Muscle of leg (tissue), 16 donors: ENCODE measurements at places on chromosomes 6 and 20.

DNA sequence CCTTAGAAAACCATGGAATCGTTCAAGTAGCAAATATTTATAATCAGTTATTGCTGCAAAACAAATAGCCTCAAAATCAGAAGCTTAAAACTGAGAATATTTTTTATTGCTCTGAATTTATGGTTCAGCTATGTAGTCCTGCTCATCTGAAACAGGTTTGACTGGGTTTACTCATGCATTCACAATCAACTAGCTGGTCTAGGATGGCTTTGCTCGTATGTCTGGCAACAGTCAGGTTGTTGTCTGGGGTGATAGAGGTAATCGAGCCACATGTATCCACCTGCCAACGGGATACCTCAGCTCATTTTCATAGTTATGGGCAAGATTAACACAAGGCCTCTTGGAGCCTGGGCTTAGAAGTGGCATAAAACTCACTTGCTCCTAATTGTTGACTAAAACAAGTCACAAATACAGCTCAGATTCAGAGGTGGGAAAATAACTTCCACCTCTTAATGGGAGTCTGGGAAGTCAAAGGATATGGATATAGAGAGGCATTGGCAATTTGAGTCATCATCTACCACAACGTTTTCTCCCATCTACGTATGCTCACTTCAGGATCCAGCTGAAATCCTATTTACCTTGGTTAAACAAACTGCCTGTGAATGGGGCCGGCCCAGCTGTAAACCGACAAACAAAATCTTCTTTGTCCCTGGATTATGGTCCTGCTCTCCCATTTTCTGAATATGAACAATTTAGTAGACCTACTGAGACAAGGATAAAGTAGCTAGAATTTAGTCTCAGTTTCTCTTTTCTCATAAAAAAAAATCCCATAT lies 54.5 kb upstream of the TENT5A start:
- no peak for DNase-seq

- DNase-seq, result peak; percentile 57
Observed at GRCh38 chr6:70706491-70707123, 38.9 kb downstream of the SMAP1 start.

DNA sequence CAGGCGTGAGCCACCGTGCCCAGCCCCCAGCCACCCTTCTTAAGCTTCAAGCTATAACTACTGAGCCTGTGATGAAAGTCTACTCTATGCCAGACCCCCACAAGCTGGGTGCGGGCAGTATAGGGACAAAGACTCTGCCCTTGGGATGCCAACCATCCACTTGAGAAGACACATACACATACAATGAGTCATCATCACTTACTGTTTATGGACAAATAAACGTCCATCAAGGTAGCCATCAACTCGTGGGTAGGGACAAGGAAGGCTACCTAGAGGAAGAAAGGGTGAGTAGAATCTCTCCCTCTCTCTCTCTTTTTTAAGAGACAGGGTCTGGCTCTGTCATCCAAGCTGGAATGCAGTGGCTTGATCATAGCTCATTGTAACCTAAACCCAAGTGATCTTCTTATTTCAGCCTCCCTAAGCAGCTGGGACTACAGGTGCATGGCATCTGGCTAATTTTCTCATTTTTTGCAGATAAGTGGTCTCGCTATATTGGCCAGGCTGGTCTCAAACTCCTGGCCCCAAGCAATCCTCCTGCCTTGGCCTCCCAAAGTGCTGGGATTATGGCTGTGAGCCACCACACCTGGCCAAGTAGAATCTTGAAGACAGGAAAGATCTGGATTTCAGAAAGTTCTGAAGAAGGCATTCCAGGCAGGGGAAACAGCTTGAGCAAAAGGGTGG lies 2.6 kb upstream of the TP53INP2 start:
- no peak for DNase-seq

DNA sequence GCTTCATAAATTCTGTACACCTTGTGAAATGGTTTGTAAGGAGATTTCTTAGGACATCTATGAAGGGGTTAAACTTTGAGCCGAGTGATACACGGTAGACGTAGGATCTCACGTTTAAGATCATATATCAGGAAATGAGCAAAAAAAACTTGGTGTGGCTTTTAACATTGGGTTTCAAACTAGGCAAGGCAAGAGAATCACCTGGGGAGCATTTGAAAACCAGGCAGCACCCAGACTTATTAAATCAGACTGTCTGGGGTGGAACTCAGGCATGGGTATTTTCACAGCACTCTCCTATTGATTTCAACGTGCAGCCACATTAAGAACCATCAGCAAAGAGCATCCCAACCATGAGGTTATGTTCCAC lies 26.4 kb downstream of the LY86 start:
- no peak for DNase-seq

DNA sequence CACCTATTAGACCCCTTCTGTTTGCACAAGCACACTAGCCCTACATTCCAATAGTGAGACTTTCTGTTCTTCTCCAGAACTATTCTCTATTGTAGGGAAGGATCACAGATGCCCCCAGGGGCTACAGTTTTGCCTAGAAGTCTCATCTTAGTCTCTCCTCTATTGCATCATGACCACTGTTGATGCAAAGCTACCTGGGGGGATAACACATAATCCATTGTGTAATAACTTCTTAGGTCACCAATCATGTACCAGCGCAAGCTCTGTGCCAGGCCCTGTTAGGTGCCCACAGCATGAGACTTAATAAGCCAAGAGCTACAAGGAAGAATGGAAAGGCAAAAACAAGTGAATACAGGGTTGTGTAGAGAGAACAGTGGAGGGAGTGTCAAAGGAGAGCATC lies 98.1 kb upstream of the TNFAIP3 start:
- DNase-seq, result no peak

- no peak for DNase-seq
Observed at GRCh38 chr20:53346335-53346648, 247.3 kb downstream of the ZNF217 start.

DNA sequence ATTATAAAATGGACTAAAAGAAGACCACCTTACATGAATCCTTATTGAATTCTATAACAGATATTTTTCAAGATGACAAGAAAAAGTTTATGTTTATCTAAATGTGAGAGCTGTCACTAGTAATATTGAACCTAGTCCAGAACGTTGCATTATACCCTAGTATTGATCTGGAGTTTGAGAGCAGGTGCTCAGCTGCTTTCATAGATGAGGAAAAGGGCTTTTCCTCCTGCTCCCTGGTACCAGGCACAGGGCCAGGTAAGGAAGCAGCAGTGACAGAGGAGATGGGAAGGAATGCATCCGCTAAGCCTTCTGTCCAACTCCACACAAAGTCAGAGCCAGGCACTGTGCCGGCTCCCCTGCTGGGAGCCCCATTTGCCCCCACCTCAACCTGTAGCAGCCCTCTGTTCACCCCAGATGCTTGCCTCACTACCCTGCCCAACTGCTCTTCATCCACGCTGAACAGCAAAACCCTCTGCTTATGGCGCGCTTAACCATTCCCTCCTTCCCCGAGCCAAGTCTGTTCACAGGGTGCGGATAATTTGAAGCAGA lies 393.1 kb downstream of the FRK start:
- DNase-seq, result no peak

DNA sequence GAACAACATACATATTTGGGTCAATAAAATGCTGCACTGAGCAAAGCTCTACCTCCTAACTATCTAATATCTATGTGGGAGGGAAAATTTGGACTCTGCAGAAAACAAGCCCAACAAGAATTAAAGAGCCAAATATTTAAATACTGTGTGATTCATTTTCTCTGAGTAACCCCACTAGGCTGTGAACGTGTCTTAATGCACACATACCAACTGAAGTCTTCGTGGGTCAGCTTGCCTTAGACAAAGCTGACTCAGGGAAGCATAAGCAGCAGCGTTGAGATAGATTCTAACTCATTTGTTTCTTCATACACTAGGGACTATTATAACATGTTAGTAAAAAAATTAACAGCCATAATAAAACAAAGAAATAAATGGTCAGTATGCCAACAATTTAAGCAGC lies 114.3 kb downstream of the GJA1 start:
- peak; percentile 51 for DNase-seq

DNA sequence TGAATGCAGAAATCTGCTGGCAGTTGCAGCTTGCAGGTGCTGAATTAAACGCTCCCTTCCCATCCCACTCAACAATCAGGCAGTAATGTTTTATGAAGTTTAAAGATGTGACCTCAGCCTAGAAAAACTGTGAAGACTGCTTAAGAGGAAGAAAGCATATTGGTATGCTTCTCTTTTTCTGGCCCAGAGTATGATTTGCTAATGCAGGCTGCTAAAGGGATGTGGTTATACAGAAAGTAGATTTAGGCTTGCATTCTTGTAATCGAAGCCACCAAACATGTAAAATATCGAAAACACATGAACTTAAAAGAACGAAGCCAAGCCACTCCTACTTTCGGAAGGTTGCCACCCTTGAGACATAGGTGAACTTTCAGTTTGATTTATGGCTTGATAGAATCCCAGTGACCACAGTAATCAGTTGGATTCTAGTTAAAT lies 40.7 kb downstream of the MAP3K5 start:
- DNase-seq, result peak; percentile 80

- DNase-seq, result no peak
Observed at GRCh38 chr6:99331531-99331930, 17.9 kb downstream of the FAXC start.

DNA sequence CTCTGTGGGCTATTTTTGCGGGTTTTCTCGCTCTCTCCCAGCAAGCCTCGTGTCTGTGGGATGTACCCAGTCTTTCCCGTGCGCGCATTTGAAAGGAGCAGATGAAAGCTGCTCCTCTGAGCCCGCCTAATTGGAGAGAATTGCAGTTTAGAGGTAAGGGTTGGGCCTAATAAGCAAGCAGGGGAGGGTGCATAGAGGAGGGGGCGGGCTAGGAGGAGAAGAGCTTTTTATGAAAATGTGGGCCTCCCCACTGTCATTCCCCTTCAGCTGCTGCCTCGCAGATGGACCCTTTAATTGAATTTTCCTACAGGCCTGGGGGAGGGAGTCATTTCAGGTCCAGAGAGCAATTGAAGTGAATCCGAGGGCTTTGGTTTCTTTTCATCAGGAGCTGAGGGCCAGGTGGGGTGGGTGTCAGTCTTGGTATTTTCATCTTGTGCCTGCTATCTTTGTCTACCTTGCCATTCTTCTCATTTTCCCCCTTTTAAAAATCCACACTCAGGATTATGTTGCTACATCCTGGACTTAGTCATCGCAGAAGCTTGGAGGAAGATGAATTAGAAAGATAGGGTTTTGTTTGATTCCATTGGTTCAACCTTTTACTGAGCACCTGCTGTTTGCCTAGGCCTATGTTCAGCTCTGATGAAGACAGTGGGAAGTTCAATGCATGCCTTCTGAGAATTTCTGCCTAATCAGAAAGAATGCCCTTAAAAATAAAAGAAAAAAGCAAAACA lies 423.4 kb downstream of the CD83 start:
- DNase-seq, result no peak

GRCh38 chr6:89987140-89987539 lies 92.9 kb downstream of the GJA10 start:
- no peak for DNase-seq

- no peak for DNase-seq
Observed at GRCh38 chr6:140979642-140980091, 1153.1 kb upstream of the GJE1 start.

DNA sequence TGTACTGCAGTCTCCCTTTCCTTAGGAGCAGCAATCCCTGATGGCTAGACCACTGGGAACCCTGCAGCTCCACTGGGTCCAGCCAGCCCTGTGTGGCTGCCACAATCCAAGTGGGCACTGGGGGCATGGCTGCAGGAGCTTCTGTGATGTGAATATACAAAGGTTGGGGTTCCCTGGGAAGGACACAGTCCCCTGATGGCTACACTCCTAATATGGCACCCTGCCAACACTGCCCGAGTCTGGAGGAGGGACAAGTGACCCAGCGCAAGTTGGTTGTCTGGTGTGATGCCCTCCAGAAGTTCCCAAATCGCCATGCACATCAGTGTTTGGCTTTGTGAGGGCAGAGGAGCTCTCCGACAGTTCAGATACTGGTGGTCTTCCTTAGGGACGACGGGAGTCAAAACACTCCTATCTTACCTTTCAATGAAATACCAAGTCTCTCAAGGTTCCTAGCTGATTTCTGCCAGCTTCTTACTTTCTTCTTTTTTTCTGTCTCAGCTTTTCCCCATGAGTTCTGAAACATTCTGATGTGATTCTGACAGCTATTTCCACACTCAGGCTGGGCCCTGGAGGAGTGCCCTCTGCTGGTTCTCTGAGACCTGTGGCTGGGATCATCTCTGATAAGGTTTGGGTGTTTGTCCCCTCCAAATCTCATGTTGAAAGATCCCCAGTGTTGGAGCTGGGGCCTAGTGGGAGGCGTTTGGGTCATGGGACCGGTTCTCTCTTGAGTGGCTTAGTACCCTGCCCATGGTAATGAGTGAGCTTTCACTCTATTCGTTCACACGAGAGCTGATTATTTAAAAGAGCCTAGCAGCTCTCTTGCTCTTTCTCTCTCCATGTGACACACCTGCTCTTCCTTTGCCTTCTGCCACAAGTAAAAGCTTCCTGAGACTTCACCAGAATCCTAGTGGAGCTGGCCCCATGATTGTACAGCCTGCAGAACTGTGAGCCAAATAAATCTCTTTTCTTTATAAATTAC lies 15.5 kb upstream of the ZFP57 start:
- DNase-seq, result no peak

DNA sequence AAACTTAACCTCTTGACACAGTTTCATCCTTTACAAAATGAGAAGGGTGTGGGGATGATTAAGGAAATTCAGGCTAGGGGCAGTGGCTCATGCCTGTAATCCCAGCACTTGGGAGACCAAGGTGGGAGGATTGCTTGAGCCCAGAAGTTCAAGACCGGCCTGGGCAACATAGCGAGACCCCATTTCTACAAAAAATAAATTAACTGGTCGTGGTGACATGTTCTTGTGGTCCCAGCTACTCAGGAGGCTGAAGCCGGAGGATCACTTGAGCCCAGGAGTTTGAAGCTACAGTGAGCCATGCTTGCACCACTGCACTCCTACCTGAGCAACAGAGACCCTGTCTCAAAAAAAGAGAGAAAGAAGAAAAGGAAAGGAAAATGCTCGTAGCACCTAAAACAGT lies 9.0 kb downstream of the ZSWIM3 start:
- DNase-seq, result no peak

DNA sequence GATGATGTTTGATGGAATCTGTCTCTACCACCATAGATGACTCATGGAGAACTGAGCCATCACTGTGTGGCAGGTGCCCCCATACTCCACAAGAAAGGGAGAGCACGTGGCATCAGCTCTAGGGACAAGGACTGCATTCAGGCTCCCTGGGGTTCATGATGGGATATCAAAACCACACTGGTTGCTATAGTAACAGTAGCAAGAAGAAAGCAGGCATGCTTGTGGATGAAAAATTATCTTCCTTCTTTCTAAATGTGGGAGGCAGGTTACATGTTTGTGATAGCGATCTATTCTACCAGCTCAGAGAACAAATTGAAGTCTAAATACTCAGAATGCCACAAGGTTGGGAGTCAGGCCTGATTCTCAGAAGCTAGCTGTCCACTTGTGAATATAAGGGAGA lies 224.2 kb downstream of the ARHGAP18 start:
- no peak for DNase-seq

GRCh38 chr6:117573006-117573680 lies 29.2 kb downstream of the GOPC start:
- DNase-seq, result no peak

- DNase-seq, result peak; percentile 18
Observed at GRCh38 chr6:149483334-149483725, 1.5 kb downstream of the ZC3H12D start.
